ENCODE measurements at places on chromosomes 1 and 21.

DNA sequence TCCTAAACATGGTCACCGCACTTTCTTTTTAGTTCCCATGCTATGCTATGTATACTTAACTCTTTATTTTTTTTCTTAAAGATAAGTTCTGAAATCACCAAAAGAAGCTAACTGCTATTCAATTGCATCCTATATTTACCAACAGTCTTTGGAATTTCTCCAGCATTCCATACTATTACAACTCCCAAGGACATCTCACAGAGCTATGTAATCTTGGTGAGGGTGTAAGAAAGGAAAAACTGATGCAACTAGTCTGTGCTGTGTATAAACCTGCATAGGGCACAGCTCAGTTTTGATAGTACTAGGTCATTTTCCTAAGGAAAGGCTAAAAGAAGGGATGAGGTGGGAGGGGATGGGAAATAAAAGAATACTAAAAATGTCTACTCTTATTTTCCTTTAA lies 78.0 kb downstream of the PTPN14 start:
- DNase-seq: peak; percentile 7

DNA sequence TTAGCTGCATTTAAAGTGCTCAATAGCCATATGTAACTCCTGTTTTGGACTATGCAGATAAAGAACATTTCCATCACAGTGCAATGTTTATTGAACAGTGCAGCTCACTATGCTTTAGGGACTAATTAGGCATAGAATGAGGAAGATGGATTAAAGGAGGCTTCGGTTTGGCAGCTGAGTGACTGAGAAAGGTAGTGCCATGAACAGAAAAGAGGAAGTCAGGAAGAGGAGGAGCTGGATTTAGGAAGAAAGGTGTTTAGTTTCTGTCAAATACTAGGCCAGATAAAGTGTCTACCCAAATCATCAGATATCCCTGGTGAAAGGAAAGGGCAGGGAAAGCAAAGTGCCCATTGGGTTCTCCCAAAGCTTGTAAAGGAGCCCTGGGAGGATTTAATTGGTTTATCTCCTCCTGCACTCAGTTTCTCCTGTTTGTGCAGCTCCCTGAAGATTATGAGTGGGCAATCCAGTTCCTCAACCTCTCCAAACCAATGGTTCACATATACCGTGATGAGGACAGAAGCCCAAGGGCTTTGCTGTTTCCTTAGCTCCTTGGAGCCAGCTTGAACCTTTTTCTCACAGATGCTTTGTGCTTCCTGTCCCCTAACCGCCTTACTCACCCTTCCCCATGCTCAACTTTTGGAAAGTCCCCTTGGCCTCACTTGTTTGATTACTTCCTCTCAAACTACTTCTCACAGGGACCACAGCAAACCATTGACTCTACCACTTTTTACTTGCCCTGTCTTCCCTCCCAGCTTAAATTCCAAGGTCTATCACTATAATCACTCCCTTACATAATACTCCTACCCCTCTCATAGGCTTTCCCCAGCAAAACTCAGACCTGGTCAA lies 3.5 kb upstream of the RAP1A start:
- no peak for DNase-seq

DNA sequence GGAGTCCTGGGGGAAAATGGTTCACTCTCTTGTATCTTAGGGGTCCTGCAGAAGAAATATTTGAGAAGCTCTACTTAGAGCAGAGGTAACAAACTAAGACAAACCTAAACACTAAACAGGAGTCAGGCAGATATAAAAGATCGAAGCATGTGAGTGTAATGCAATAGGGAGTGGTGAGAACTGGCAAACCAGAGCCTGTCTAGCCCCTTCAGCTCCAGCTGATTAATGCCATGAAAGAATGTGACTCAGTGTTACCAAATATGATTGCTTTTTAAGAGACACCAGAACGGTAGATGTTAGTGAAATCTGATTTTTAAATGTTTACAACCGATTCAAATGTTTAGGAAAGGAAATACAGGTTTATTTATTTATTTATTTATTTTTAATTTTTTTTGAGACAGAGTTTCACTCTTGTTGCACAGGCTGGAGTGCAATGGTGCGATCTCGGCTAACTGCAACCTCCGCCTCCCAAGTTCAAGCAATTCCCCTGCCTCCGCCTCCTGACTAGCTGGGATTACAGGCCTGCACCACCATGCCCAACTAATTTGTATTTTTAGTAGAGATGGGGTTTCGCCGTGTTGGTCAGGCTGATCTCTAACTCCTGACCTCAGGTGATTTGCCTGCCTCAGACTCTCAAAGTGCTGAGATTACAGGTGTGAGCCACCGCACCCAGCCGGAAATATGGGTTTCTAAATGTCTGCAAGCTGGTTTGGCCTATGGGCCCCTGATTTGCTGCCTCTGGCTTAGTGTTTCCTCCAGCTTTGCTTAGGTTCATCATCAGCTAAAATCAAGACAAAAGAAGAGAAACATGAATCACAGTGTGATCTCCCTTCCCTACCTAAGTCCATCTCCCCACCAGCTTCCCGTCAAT lies 12.2 kb downstream of the TXNIP start:
- DNase-seq: no peak

- DNase-seq: no peak
These were observed 210.1 kb downstream of the GIPC2 start for GRCh38 chr1:78255846-78256245.

GRCh38 chr21:46317710-46318463 lies 5.8 kb downstream of the C21orf58 start:
- DNase-seq: peak; percentile 74

DNA sequence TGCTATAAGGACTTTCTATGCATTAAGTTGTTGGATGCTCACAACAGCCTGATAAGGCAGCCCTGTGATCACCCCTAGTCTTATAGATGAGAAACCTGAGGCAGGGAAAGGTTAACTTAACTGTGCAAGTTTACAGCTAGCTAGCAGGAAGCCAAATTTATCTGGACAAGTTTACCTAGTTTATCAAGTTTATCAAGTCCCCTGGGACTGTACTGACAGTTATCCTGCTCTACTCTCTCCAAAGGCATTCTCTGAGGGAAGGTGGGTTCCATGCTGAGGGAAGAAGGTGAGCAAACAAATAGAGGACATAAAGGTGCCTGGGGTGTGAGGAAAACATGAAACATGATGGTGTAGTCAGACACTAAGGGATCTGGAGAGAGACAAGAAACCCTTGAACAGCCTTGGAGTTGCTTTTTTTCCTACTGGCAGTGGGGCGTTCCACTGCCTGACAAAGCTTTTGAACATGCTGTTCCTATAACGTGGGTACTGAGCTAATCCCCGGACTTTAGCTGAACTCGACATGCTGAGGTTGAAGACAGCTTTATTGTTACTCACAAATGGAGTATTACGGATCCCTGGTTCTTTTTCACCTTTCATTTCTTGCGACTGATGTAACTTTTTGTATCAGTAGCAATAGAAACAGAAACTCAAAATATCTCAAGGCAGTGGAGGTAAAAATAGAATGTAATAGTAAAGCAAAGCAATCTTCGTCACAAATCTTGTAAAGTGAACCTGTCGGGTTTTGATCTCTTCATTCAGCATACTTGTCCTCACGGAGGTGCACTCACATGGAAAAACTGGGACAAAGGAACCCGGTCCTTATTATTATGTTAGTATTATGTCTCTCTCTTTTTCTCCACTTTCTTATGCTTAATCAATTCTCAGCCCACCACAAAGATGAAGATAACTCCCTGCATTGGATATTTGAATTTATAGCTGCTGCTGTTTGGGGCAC lies 42.4 kb upstream of the ESRRG start:
- DNase-seq: no peak

- DNase-seq: peak; percentile 75
These were observed 1.3 kb downstream of the COL24A1 start for GRCh38 chr1:86155051-86155806.

DNA sequence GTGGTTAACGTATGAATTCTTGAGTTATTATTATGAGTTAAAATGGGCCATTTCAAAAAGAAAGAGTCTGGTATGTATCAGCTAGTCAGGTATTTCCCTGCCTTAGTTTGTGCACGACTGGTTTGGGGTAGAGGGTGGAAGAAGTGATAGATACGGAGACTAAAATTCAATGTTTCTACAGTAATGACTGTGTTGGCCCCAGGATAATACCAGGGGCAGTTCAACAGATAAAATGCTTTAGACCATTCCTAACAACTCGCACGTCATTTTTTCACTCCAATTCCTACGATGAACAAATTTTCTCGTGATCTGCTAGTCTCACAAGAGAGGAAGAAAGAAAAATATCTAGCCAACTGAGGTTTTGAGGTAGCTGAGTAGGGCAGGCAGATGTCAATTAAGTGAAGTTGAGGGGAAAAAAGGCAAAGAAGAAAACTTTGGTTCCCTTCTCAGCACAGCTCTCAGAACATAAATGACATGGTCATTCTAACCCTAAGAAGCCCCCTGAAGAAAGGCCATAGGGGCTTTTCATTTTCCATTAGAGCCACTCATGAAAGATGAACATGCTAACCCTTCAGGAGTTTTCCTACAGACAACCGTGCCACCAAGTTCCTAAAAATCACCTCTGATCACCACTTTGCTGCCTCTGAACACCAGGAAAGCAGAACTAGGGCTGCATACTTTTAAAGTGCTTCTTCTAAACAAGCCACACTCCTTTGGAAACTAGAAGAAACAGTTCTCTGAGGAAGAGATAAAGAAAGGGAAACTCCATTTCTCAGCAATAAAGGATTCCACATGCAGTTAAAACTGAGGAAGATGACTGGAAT lies 5.6 kb downstream of the MCOLN2 start:
- DNase-seq: no peak

DNA sequence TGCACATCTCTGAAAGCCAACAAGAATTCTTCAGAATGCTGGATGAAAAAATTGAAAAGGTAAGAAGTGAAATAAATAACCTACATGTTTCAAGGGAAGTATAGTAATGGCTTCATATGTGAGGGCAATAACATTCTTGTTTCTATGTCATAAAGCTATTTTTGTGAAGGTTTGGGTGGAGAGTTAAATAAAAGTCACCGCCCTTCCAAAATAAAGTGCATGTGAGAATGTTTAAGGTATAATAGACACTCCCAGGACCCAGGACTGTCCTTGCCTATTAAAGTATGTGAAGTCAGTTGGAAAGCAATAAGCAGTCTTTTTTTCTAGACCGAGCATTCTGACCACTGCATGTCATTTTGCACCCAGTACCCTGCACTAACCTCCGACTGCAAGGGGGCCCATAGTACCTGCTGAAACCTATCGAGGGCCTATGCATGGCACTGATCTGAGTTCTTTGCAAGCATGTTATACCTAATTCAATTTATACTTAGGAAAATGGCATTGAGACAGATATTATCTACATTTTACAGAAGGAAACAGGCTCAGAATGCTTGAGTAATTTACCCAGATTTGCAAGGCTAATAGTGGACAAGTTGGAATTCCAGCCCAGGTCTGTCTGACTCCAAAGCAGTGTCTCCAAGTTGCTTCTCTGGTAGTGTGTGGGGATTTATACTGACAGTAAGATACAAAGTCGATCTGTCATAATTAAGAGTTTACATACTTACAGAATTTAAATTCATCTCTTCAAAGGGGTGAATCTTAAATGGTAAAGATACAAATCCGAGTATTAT lies 156.1 kb downstream of the EDEM3 start:
- no peak for DNase-seq
